ENCODE measurements at places on chromosomes 6 and 20. TPM values are rescaled to one million over a fixed set of nuclear protein-coding genes. Genes with fewer than 3 reads are reported as not detected.

DNA sequence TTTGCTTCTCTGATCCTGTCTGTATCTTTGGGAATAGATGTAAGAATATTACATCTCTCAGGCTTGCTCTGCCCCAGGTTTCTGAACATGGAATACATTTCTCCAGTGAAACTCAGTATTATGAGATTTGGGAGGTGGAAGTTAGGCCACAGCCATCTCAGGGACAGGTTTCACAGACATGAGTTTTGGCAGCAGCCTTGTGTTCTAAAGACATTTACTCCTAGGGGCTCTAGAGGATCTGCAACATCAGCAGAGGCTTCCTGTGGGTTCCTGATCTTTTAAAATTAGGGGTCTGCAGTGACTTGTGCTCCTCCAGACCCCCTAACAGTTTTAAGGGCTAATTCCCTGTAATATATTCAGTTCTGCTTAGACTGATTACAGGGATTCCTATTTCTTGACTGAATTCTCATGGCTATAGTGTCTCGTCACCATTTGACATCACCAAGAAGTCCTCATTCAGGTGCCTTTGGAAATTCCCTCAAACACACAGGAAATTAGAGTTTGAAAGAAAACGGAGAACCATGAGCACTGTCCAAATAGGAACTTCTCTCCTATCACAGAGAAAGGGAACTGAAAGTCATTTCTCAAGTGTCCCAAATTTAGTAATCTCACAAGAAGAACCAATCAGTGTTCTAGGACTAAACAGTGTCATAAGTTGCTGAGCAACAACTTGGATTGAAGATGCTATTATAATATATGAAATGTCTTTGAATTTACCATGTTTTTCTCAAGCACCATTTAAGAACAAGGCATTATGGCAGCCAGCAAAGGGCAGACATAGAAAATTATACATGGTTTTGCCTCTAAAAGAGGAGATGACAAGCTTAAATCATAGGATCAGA, 2.5 kb upstream of the HLA-DRA start:
- no peak for DNase-seq

The ZNF343 gene
- 5.5 TPM for total RNA-seq

The RSPO3 gene
- 0.67 TPM for total RNA-seq

DNA sequence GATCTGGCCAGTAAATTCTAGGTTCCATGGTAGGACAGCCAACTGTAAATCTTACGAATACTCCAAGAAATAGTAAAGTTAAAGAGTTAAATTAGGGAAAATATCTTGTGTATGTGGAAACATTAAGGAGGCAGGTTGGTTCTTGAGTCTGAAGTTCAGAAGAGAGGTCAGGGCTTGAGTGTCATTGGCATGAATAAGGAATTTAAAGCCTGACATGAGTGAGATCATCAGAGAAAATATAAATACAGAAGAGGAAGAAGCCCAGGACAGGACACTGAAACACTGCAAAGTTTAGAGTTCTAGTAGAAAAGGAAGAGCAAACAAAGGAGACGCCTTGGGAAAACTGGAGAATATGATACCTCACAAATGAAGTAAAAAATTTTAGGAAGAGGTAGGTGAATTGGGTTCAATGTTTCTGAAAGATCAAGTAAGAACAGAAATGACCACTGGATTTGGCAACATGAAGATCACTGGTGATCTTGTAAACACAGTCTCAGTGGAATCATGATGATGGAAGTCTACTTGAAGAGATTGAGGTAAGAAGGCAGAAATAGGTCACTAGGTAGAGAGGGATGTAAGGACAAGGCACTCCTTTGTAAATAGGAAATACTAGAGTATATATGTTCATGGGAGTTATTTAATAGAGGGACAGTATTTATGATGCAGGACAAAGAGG, 41.6 kb upstream of the SYNCRIP start:
- no peak for DNase-seq

The PREP gene
- 23.0 TPM for total RNA-seq

GRCh38 chr6:53527249-53527765, 17.6 kb downstream of the GCLC start:
- no peak for DNase-seq
